Activated CD4-positive, alpha-beta T cell treated with anti-CD3 and anti-CD28 coated beads for 1 hour (primary cell): ENCODE measurements at places on chromosomes 3 and 15.

DNA sequence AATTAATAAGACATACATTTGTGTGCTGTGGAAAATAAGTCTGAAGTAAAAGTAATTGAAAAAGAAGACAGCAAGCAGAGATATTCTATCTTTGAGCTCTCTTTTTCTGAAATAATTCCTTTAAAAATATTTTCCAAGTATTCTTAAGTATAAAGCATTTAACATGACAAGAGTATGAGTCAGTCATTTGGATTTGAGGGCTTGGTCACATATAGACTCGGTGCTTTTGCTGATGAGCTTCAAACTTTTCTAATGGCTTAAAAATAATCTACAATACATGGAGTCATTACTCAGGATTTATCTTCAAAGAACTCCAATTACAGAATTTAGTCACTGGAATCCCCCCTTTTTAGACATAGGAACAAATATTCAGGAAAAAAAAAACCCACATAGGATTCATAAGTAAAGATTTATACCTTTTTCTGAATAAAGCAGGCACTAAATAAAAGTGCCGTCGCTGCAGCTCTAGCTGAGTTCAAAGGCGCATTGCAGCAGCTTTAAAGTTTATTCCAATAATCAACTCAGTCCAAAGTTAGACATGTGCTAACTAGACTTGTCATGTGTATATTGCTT lies 147.5 kb downstream of the CTNNB1 start:
- DNase-seq = no peak

DNA sequence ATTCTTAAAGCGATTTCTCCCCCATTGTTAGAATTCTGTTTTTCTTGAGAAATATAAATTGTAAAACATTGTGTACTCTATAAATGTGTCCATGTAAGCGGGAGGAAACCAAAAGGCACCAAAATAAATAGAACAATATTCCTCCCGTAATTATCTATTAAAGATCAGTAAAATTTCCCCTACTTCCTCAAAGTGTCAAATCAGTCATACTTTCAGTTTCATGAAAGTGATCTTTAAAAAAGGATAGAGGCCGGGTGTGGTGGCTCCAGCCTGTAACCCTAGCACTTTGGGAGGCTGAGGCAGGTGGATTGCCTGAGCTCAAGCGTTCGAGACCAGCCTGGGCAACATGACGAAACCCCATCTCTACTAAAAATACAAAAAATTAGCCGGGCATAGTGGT lies 278.9 kb downstream of the MECOM start:
- DNase-seq = no peak

DNA sequence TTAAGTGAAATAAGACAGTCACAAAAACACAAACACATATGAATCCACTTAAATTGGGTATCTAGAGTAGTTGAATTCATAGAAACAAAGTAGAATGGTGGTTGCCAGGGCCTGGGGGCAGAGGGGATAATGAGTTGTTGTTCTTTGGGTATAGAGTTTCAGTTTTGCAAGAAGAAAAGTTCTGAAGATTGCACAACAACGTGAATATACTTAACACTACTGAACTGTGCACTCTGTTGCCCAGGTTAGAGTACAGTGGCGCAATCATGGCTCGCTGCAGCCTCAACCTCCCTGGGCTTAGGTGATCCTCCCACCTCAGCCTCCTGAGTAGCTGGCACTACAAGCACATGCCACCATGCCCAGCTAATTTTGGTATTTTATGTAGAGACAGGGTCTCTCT lies 14.9 kb downstream of the GRAMD2A start:
- DNase-seq = no peak

DNA sequence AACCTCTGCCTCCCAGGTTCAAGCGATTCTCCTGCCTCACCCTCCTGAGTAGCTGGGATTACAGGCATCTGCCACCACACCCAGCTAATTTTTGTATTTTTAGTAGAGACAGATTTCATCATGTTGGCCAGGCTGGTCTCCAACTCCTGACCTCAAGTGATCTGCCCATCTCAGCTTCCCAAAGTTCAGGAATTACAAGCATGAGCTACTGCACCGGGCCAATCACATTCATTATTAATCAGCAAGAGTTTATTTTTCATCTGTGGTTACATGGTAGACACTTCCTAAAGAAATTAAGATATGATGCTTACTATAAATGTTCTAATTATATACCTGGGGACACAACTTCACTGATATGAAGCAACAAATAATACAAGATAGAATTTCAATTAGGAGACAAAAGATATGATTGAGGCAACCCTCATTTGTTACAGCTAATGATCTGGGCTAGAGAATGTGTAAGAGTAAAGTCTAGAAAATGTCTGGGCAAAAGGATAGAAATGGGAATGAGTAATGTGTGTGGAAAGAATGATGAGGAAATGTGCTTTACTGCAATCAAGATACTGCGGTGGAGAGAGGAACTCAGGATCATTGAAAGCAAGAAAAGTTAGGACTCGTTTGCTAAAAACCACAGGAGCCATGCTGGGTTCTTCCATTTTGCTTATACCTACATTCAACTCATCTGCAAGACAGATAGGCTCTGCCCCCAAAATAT lies 366.8 kb downstream of the ZIC1 start:
- DNase-seq = no peak

DNA sequence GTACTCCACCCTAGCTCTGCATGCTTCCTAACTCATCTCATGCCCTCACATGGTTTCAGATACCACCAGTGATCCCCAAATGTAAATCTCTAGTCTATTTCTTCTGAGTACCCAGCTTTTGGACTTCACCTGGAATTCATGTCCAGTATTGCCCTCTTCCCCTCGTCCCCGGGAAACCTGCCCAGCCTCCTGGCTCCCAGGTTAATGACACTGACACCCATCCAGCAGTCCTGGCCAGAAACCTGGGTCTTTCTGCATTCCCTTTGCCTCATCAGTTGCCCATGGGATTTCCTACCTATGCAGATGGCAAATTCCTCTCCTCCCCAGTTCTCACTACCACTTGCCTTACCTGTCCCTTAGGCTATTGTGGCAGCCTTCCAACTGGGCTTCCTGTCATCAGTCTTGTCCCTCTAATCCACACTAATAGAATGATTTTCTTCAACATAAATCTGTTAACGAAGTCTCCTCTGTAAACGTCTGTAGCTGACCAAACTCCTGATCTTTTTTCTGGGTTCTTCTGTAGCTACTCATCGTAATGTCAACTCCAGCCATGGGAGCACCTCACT lies 15.3 kb upstream of the MYLK start:
- DNase-seq = no peak

DNA sequence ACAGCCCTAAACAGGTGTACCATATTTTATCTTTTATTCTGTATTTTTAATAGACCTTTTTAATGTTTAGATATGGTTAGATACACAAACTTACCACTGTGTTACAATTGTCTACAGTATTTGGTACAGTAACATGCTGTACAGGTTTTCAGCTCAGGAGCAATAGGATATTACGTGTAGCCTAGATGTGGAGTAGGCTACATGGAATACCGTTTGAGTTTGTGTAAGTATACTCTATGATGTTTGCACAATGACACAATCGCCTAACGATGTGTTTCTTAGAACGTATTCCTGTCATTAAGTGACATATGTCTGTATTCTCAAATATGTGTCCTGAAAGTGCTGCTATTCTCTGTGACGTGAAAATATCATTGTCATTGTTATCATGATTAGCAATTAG lies 62.6 kb downstream of the MFSD1 start:
- DNase-seq = no peak

- no peak for DNase-seq
These were observed 42.2 kb downstream of the RIOX2 start for GRCh38 chr3:97930018-97930417.

DNA sequence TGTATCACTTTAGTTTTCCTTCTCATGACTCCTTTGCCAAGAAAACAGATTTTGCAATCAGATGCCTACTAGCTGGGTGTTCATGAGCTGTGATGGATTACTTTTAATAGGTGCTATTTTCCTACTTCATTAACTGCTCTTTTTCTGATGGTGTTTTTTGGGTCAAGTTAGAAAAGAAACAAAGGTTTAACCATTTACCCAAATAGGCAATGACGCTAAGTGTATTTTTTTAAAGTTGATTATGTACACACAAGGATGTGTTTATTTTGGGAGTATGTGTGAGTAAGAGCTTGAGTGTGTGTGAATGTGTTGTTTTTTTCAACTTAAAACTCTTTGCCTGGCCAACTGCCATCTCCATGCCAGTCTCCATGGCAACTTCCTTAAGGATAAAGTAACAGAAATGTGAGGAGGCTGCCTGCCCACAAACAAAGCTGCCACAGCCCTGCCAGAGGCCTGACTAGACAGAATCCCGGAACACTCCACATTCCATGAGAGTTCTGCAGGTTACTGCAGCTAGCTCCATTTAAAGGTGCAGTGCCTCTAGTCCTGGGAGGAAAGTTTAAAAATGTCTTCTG lies 215.6 kb upstream of the RBMS3 start:
- no peak for DNase-seq

DNA sequence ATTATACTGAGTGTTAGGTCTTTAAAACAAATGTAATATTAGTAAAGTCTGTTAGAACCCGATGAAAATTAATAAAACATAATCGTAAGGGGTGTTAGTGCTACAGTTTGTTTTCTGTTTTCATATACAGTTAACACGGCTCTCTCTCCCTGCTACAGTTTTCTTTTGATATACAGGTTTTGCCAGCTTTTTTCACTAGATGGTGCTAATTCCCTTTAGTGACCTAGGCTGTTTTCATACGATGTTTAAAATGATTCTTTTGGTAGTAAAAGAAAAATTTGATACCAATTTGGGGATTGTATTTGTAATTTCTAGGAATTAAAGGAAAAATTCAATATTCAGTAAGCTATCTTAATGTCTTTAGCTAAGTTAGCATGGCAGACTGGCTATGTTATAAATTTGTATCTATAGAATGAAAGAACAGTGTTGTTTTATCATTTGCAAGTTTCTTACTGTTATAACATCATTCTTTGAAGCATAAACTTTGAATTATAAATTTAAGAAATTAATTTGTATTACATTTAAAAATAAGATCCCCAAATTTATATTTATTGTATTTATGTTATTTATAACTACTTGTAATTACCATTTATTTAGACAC lies 11.5 kb downstream of the APH1B start:
- DNase-seq = no peak

- no peak for DNase-seq
These were observed 3.6 kb upstream of the C3orf85 start for GRCh38 chr3:109132801-109133473.

DNA sequence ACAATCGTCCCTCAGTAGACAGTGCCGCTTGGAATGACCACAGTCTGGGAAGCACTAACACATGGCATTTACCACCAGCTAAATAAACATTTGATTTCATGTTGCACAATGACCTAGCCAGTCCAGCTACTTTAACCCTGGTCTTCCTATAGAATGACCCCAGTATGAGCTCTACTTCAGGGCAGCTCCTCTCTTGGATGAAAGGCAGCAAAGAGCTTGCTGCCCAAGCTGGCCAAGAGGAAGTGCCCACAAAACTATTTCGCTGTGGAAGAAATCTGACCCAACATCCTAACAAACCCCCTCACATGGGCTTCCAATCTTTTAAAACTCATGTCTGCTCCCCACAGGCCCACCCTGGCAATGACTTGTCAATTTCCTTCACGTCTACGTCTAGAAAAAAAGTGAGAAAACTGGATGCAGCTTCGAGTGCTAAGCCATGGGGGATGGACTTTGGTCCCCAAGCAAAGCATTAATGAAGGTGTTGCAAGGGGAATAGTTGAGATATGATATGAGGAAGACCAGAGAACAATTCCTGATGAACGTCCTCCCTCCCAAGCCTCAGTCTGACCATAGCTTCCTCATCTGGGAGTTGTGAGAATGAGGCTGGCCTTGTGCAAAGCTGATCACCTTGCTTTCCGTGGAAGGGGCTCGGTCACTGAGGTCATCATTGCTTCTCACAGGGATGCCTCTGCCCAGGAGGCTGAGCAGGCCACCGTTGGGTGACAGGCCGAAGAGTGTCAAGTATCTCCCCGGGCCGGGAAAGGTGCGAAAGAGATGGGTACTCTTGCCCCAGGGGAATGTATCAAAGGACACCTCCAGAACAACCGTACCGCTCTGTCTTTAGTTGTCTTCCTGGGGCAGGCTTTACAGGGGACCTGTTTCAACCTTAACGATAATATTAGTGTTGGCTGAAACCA lies 964 bp downstream of the SLC25A20 start:
- DNase-seq = no peak

GRCh38 chr3:103169289-103169688 lies 734.5 kb downstream of the ZPLD1 start:
- DNase-seq = no peak

GRCh38 chr3:32995098-32995497 lies 43.7 kb downstream of the CCR4 start:
- DNase-seq = no peak

- DNase-seq = no peak
These were observed 80.8 kb upstream of the SKOR1 start for GRCh38 chr15:67744331-67745072.

GRCh38 chr3:123739754-123740153 lies 144.4 kb downstream of the MYLK start:
- DNase-seq = no peak

DNA sequence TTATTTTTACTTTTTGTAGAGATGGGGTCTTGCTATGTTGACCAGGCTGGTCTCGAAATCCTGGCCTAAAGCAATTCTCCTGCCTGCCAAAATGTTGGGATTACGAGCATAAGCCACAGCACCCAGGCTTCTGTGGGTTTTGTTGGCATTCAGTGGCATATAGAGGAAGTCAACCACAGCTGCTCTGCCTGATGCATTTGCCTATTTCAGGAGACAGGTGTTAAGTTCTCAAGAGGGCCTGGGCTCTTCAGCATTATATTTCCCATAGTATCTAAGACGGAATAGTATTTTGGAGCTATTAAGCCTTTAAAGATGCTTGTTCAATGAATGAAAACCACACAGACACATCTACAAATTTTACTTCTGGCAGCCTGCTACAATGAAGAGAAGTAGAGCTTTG lies 73.5 kb upstream of the CSPG5 start:
- no peak for DNase-seq

- no peak for DNase-seq
These were observed 10.4 kb downstream of the PEAK1 start for GRCh38 chr15:77409259-77410156.

GRCh38 chr15:91224755-91225380 lies 124.8 kb downstream of the SV2B start:
- no peak for DNase-seq

DNA sequence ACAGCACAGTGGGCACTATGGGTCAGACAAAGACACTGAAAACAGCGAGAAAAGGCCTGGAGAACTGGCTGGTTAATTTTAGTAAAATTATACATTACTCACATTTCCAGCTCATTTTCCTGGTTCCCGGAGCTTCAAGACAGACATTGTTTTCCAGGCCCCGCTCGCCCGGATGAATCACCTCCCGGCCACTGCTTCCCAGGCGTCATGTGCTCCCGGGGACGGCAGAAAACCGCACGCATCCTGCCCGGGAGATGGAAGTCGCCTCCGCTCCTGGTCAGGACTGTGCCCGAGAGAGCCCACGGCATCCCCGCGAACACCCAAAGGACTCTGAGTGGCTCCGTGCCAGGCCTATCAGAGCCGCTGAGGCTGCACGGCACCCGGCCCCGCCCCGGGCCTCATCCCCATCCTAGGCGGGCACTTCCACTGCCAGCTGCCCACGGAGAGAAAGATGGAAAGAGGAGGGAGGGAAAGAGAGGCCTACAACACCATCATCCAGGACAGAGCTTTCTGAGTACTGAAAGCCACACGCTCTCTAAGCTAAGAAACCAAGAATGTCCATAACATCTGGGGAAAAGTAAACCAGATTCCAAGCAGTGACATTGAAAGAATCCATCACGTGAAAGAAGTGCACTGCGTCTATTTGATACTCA lies 75.1 kb downstream of the VGLL4 start:
- DNase-seq = no peak

GRCh38 chr3:114760679-114761078 lies 386.4 kb downstream of the ZBTB20 start:
- no peak for DNase-seq
